ENCODE measurements at places on chromosomes 2 and 18. TPM values are rescaled to one million over a fixed set of nuclear protein-coding genes. Genes with fewer than 3 reads are reported as not detected.

DHRS9 gene
- 0.19 TPM for total RNA-seq

ITGB6 gene
- not detected for total RNA-seq

LIMS3 gene
- 0.59 TPM for total RNA-seq

PLEK gene
- total RNA-seq = 20.0 TPM

ADAM23 gene
- 0.57 TPM for total RNA-seq

OBSL1 gene
- total RNA-seq = 0.99 TPM

RHOB gene
- total RNA-seq = 43.8 TPM

MYO7B gene
- total RNA-seq = 0.17 TPM

SLC9A4 gene
- total RNA-seq = not detected

EML4 gene
- total RNA-seq = 58.9 TPM

MC4R gene
- total RNA-seq = not detected

TEX44 gene
- not detected for total RNA-seq

GCA gene
- 16.6 TPM for total RNA-seq

UPP2 gene
- total RNA-seq = not detected

CFAP65 gene
- not detected for total RNA-seq

SALL3 gene
- not detected for total RNA-seq

NCKAP5 gene
- not detected for total RNA-seq

CNTNAP5 gene
- not detected for total RNA-seq

GCG gene
- total RNA-seq = not detected

RIT2 gene
- total RNA-seq = not detected

DOCK10 gene
- total RNA-seq = 152 TPM

DSG2 gene
- 0.15 TPM for total RNA-seq

KLF7 gene
- total RNA-seq = 5.2 TPM

ANKRD62 gene
- total RNA-seq = not detected

DUSP2 gene
- total RNA-seq = 298 TPM

FRZB gene
- not detected for total RNA-seq

NAT8 gene
- not detected for total RNA-seq

INPP4A gene
- total RNA-seq = 41.7 TPM

NT5C1B gene
- total RNA-seq = not detected

CDH20 gene
- total RNA-seq = 0.19 TPM

KRTCAP3 gene
- 4.6 TPM for total RNA-seq

CDH2 gene
- total RNA-seq = 0.17 TPM

NGEF gene
- total RNA-seq = 0.10 TPM

CRYGC gene
- not detected for total RNA-seq

MOGAT1 gene
- total RNA-seq = not detected

SPHKAP gene
- total RNA-seq = not detected

TMEM163 gene
- 0.08 TPM for total RNA-seq

RPRM gene
- not detected for total RNA-seq

SANBR gene
- total RNA-seq = 2.5 TPM

ECEL1 gene
- 0.17 TPM for total RNA-seq

ZBTB7C gene
- 0.06 TPM for total RNA-seq

ATF2 gene
- total RNA-seq = 49.8 TPM

SERPINE2 gene
- 11.6 TPM for total RNA-seq

KLHL41 gene
- total RNA-seq = 0.25 TPM

ZNF397 gene
- total RNA-seq = 16.1 TPM

Measured in activated CD8-positive, alpha-beta memory T cell treated with anti-CD3 and anti-CD28 coated beads for 36 hours (primary cell).